ENCODE measurements at places on chromosomes 2 and 18.

GRCh38 chr2:106886916-106887758 lies 1.2 kb upstream of the ST6GAL2 start:
- no peak for DNase-seq

DNA sequence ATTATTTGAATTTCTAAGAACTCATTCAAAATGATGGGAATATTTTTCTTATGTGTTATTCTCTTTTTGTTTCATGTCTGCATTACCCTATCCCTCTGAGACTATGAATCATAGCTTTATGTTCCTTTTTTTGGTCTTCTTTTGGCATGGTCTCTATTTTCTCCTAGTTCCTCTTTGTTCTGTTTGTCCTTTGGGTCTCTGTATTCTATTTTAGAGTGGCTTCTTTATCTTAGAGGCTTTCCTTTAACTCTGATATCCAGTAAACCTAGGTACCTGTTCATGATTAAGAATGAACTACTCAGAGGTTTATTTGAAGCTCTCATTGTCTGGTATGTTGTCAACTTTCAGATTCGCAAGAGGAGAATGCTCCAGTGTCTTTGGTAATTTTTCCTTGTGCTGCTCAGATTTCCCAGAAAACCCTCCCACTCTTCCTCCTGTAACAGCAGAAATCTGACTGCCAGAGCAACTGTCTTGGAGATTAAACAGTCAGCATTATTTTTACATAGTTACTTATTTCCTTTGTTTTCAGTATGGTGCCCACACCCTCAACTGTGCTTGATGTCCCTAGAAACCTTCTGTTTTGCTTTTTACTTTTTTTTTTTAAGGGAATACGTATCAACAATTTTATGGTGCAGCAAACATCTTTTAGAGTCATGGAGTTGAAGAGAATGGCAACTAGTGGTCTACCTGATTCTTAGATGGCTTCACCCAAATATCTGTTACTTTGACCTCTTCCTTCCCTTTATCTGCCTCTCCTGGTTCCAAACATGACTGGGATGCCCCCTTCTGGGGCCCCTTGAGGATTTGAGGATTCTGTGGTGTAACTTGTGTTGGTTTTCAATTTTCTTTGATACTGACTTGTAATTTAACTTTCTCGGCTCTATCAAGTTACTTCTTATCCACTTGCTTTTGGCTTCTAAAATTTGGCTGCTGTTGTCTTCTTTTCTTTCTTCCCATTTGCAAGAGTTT lies 92.0 kb downstream of the DPP10 start:
- no peak for DNase-seq

- DNase-seq, result no peak
Observed at GRCh38 chr2:120313695-120314615, 32.0 kb upstream of the INHBB start.

GRCh38 chr2:2333076-2333475 lies 2.0 kb upstream of the MYT1L start:
- DNase-seq, result no peak

GRCh38 chr2:70767699-70768589 lies at the start of gene ADD2:
Gene ADD2 (minus strand): TSS chr2:70768200. CDS start chr2:70706408, 61,792 bp downstream.
- DNase-seq, result no peak

DNA sequence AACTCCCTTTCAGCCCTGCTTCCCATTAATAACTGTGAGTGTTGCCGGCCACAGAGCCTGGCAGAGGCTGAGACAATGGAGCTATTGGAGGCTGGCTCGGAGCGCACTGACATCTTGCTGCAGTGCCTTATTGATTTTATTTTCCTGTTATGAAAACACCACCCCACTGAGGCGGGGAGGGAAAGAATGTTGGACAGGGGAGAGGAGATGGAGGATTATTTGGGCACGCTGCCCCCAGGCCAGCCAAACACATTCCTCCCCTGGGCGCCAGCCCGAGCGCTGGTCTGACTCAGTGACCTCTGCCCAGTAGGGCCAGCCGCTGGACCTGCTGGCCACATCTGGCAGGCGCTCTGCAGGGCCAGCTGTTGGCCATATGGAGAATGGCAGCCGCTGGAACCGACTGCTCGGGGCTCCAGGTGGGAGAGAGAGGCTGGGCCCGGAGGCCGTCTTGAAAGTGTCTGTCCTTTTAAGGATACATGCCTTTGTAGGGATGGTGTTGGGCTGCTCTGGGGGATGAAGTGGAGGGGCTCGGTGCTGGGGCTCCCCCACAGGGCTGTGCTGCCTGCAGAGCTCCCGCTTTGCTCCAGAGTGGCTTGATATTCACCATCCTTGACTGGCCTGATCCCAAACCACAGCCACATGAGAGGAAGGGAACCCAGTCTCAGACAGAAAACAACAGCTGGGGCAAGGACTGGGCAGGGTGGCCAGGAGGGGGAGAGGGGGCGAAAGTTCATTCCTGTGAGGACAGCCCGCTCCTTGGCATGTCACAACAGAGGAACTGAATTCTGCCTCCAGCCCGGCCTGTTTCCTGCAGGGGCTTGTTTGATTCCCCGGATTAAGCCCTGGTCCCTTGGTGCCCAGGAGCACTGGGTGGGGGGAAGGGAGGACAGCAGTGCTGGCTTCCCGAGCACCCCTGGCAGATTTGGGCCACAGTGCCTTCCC lies 179.0 kb downstream of the KLHL29 start:
- DNase-seq, result no peak

DNA sequence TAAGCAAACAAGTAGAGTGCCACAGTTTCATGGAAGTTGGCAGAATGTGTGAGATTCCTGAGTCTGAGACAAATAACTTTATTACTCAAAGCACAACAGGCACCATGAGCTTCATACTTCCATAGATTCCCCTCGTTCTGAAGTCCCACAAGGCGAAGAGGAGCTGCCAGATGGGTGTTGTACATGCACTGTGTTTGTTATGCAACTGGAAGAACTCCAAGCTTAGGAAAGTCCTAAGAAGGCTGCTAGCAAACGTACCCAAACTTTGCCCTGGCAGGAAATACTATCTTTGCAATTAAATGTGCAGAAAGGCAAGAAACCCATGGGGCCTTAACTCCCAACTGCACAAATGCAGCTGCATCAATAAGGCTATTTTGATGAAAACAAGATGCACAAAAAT lies 1.6 kb upstream of the GCA start:
- DNase-seq, result no peak
